ENCODE measurements at places on chromosomes 5 and 9.

GRCh38 chr5:147813696-147814095, 17.8 kb downstream of the SPINK1 start:
- DNase-seq, result no peak

DNA sequence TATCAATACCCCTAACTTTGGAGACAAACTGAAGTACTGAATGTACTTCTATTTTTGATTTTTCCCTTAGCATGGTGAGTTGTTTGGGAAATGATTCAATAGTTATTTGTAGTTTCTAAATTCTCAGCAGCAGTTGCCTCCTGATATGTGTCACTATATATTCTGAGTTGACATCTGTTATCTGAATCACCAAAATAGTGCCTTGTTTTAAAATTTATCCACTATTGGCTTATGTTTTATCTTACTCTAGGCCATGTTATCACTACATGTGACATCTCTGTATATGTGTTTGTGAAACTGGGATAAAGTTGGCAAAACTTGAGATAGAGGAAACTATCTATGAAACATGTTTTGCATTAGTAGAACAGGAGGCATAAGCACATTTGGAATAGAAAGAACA, 317.6 kb downstream of the TLE4 start:
- no peak for DNase-seq

- no peak for DNase-seq
Measured at GRCh38 chr5:4831325-4831724, 308.8 kb upstream of the ADAMTS16 start.

- DNase-seq, result no peak
Measured at GRCh38 chr9:31210978-31211570, 1173.4 kb upstream of the ACO1 start.

DNA sequence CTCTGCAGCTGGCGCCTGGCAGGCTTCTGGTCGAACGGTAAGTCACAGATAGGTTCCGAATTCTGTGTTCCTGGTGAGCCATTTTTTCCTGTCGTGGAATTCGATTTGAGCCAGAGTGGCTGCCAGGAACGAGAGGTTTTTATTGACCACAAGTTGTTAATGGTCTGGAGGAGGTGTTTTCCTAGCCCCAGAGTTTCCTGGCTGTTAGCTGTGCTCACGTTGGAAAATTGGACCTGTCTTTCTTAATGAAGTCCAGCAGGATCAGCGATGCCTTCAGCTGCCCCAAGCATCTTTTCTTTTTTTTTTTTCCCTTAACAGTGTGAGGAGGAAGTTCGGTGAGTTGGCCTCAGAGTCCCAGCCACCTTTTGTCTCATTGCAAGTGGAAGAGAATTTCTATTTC, 62.9 kb downstream of the COL5A1 start:
- no peak for DNase-seq

DNA sequence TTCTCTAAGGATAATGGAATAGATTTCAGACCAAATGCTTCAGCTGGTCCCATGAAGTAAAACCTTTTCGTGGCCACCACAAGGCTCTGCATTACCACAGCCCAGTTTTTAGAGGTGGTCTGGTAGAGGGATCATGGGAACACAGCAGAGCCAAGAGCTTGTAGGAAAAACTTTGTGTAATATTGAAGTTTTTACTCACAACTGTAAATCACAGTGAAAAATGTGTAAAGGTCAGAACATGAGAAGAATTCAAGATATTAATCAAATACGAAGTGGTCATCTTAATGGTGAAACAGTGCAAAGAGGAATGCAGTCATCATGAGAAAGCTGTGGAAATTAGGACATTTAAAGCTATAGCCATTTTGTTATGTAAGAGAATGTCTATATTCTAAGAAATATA, 197.5 kb downstream of the NPR3 start:
- DNase-seq, result no peak

Data from NCI-H1694 treated with DMSO at 0.1 percent for 48 hours (cell line).